Kasumi-1 (cell line): ENCODE measurements at places on chromosomes 16 and 17.

- no peak for DNase-seq
Measured at GRCh38 chr16:75075688-75076268, 40.8 kb downstream of the LDHD start.

- DNase-seq, result no peak
Measured at GRCh38 chr17:6479622-6480302, 35.5 kb downstream of the PIMREG start.

DNA sequence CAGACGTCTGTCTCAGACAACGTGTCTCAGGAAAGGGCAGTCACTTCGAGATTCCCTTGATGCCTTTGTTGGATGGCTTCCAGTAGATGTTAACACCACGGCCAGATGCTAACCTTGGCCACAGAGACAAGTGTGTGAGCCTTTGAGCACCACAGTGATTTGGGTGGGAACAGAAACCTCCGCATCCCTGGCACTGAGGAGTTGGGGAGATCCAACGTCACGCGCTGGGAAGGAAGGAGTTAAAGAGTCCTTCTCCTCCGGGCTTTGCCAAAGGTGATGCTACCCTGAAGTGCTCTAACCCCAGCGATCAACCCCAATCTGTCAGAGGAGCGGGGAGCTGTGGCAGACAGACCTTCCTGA lies 3.0 kb upstream of the ABR start:
- DNase-seq, result no peak

DNA sequence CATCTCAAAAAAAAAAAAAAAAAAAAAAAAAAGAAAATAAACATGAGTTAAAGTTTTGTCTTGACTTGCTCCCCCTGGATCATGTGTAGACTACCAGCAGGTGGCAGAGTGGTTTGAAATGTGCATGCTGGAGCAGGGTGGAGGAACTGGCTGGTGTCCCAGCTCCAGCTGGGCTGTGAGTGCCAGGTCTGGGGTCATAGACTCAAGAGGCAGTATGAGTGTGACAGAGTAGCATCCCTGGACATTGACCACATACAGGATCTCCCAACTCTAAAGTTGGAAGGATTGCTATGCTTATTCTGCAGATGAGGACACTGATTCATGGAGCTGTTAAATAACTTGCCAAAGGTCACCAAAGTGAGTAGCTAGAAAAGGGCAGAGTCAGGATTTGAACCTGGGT lies 198.0 kb upstream of the MPHOSPH6 start:
- no peak for DNase-seq

DNA sequence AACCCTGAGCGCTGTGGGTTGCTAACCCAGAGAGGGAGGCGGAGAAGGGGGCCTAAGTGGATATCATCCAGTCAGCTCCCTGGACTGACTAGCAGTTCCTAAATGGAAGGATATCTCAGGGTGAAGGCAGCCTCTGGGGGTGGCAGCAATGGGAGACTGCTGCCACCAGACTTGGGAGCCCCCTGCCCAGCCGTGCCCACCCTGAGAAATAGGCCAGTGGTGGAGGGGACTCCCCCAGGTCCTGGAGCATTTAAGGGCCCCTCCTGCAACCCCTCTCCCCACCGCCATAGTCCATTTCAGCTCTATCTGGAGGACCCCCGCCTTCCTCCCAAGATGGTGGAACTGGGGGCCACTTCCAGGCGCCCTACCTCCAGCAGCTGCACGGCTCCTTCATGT lies 8.4 kb downstream of the TSPOAP1 start:
- DNase-seq, result no peak

DNA sequence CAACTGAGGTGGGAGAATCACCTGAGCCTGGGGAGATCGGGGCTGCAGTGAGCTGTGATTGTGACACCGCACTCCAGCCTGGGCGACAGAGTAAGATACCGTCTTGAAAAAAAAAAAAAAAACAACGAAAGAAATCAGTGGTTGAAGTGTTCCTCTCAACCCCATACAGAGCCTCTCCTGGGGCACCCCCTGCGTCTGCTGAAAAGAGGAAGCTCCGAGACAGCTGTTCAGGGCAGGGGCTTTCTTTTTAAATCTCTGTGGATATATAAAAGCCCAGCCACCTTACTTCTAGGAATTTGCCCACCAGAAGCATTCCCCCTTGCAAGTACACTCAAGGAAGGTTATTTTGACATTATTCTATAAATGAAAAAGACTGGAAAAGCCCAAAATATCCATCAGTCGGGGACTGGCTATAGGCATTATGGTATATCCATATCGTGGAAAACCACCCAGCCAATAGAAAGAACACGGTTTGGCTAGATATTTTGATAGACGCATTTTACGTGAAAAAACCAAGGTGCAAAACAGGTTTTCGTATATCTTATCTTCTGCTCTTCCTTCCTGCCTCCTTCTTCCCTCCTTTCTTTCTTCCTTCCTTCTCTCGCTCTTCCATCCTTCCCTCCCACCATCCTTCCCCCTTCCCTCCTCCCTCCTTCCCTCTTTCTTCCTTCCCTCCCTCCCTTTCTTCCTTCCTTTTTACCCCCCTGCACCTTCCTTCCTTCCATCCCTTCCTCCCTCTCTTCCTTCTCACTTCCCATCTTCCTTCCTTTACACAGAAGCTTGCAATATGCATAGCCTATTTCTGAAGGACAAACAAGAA lies 9.2 kb upstream of the CCL22 start:
- DNase-seq, result peak; percentile 63

GRCh38 chr16:56990407-56991286 lies 1.3 kb downstream of the NLRC5 start:
- no peak for DNase-seq

- no peak for DNase-seq
Measured at GRCh38 chr17:79529661-79530081, 81.2 kb downstream of the RBFOX3 start.

DNA sequence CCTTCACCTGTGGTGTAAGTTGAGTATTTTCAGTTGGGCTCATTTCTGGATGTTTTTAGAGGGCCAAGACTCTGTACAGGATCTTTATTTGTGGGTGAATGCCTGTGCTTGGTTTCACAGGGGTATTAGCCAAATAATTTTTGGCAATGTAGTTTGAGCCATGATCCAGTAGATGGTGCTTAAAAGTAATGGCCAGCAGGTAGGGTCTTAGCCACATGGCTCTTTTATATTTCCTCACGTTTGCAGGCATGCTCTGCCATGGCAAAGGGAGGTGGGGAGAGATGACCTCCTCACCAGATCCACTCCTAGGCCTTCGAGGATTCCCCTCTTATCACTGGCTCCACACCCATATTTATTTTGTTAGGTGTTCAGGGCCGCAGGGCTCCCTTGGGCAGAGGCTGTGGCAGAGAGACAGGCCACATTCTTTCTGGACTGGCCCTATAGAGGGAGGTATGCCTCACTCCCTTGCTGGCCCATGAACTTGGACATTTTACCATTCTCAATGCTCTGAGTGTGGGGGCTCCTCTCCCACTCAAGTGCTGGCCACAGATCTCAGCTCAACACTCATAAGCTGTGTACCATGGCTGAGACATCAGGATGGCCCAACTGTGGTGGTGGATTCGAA lies 417.1 kb downstream of the XYLT1 start:
- DNase-seq, result no peak

GRCh38 chr16:56268799-56269198 lies 77.5 kb downstream of the GNAO1 start:
- no peak for DNase-seq

- no peak for DNase-seq
Measured at GRCh38 chr17:31715446-31715845, 143.6 kb downstream of the COPRS start.

GRCh38 chr16:81729451-81729850 lies 49.6 kb upstream of the PLCG2 start:
- no peak for DNase-seq

DNA sequence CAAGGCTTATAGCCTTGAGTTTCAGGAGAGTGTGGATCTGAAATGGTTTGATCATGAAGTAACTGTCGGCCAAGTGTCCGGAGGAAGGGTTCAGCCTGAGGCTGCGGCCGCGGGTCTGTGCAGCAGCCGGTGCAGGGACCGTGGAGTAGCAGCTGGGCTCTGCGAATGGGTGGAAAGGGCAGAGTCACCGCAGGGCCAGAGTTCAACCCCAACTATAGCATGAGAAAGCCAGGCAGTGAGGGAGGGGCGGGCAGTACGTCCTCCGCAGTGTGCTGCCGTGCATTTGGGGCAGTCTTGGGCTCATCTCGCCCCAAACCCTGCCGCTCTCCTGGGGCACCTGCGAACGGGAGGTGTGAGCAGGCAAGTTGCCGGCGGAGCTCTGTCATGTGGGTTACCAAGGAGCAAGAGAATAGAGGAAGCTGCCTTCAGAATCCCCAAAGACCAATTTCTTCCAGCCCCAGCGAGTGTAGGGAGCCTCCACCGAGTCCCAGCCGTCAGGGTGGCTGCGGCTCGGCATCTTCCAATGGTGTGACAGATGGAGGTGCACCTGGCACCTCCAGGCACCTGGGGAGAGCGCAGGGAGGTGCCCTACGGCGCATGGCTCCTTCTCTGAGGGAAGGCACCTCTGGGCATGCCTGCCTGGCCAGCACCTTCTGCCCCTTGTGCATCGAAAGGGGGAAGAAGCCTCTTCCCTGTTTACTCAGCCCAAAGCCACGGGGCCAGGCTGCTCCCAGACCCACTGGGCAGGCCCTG lies 87.3 kb downstream of the RPA1 start:
- no peak for DNase-seq

DNA sequence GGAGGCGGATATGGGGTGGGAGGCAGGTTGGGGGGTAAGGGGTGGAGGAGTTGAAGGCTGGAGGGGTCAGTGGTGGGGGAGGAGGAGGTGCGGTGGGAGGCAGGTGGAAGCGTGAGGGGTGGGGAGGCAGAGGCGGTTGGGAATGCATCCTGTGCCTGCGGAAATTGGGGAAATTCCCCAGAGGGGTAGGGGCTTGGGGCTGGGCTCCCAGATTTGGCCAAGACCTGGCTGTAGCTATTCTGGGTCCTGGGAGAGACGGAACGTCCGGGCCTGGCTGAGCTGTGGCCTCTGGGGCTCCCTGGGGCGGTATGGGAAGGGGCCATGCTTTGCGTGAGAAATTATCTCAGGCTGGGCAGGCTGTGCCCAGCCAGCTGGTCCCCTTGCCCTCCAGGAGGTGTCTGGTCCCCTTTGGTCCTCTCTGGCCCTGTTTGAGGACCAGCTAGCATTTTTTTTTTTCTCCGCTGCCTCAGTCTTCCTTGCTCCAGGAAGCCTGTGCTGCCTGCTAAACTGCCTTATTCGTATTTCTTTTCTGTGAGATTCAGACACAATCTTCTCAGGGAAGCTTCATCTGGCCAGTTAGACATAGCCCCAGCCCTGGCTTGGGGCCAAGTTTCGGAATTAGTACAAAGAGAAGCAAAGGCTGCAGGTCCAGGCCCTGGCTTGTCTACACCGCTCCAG lies 7.3 kb upstream of the TRPV2 start:
- DNase-seq, result no peak

GRCh38 chr17:65536573-65537342 lies 24.7 kb downstream of the AXIN2 start:
- no peak for DNase-seq

DNA sequence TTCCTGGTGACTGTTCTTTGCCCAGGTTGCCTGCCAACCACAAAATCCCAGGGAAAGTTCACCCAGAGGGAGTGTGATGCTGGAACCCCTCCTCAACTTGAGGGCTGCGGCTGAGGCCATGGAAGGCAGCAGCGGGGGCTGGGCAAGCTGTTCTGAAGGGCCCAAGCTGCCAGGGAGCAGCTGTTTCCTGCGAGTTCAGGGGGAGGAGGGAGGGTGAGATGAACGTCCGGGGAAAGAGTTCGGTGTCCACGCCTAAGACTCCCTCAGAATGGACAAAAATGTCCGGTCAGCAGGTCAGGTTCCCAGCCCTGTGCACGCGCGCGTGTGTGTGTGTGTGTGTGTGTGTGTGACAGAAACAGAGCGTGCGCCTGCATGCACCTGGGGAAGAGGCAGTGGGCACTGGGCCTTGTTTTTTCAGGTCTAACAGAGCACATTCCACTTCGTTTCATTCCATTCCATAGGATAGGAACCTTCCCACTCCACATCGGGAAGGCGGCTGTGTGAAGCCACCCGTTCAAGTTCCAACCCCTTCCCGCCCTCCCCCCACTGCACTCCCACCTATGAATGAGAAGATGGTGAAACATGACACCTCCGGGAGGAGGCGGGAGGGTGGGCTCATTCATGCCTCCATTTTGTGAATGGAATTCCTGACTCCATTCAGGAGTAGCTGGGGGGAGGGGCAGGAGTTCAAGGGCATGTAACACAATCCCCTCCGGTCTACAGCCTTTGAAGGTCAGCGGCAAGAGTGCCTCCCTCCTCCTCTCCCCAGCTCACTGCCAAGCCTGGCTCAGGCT lies 15.7 kb downstream of the ETV4 start:
- DNase-seq, result peak; percentile 19

GRCh38 chr17:43820759-43821158 lies 12.2 kb downstream of the MPP3 start:
- DNase-seq, result no peak

DNA sequence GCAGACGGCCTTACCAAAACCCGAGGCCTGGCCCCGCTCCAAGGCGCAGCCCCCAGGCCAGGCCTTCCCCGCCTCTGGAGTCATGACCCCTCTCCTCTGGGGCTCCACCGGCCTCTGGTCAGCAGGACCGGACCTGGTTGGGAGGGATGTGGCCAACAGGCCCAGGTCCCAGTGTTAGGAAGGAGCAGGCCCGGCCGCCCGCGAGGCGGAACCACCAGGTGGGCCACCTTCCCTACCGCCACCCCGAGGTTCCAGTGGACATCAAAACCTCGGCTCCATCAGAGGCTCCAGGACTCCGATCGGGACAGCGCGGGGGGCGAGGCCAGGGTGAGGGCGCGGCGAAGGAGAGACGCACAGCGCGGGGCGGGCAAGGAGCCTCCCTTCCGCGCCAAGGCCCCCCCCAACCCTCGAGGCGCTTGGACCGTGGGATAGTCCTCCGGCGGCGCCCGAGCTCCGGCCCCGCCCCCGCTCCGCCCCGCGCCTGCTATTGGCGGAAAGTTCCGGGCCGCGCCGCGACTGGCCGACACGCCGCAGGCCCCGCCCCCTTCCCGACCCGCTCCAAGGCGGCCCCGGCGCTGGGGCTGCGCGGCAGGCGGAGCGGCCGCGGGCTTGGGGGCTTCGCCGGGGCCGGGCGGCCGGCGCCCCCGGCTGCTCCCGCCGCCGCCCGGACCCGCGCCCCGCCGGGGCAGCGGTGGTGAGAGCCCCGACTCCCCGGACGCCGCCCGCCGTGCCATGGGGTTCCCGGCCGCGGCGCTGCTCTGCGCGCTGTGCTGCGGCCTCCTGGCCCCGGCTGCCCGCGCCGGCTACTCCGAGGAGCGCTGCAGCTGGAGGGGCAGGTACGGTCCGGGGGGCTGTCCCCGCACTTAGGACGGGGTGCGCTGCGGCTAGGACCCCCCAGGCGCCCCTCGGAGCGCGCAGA lies at the start of gene METRN:
METRN (plus strand) TSS at position 561 of the 919 bp plus-strand sequence; CDS start at position 733, 172 bp downstream.
- DNase-seq, result peak; percentile 40

- DNase-seq, result no peak
Measured at GRCh38 chr16:54053891-54054820, 232.4 kb downstream of the IRX3 start.

- peak; percentile 56 for DNase-seq
Measured at GRCh38 chr17:42288803-42289610, 709 bp downstream of the STAT5A start.

DNA sequence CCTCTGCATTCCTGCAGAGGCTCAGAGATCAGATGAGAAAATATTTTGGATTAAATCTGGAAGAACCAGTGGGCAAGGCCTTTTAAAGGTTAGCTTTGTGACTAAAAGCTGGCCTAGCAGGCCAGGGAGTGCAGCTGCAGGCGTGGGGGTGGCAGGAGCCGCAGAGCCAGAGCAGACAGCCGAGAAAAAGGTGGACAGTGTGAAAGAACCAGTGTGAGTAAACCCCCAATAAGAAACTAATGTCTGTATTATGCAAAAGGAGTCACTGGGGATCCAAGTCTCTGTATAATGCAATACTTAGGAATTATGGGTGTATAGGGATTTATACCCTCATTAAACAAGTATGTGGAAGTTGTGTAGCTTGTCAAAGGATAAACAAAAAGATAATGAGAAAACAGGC lies 21.4 kb upstream of the SPACA3 start:
- DNase-seq, result no peak

- peak; percentile 31 for DNase-seq
Measured at GRCh38 chr16:8959921-8960787, 3.6 kb downstream of the USP7 start.
